ENCODE measurements at places on chromosomes 7 and 10.

- H3K27me3 ChIP-seq = no peaks in the 10 kb centered on the region
- no peak for DNase-seq
Observed at GRCh38 chr7:151126491-151127137, 40.3 kb downstream of the AGAP3 start.

- no peak overlapping the region for H3K4me3 ChIP-seq
- no peaks in the 10 kb centered on the region for H3K4me1 ChIP-seq
Observed at GRCh38 chr7:27548304-27548703, 114.4 kb downstream of the HIBADH start.

DNA sequence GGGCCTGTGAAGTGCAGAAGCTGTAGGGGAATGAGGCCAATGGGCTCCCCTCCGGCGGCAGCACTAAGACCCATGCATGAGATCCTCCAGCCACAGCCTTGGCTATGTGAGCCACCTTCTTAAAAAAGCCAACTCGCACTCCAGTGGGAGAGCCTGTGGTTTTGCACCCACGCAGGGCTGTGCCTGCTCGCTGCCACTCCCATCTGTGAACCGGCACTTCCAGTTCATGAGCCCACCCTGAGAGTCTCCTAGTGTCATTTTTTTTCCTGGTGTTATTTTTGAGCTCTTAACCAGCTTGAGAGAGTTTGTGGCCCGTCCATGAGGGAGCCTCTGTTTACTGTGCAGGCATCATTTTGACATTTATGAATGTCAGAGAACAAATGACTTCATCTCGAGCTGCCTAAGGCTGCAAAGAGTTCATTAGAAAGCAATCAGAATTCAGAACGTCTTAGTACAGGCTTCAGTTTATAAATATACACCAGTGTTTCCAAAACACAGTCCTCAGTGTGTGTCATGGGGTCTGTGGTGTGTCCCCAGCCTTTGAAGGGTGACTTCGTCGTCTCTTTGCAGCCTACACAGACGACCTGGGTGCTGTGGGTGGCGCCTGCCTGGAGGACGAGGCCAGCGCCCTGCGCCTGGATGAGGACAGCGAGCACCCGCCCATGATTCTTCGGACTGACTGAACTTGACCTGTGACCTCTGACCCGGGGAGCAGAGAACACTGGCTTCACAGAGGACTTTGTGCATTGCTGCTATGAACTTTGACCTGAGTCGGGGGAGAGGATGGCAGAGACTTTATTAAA lies 40.4 kb downstream of the WIPI2 start:
- H3K4me3 ChIP-seq = no peak overlapping the region
- H3K27me3 ChIP-seq = no peaks in the 10 kb centered on the region
- H3K4me1 ChIP-seq = peaks cover 13% of the 10 kb centered on the region
- no peak overlapping the region for H3K27ac ChIP-seq
- peaks cover 11% of the 10 kb centered on the region for H3K36me3 ChIP-seq

DNA sequence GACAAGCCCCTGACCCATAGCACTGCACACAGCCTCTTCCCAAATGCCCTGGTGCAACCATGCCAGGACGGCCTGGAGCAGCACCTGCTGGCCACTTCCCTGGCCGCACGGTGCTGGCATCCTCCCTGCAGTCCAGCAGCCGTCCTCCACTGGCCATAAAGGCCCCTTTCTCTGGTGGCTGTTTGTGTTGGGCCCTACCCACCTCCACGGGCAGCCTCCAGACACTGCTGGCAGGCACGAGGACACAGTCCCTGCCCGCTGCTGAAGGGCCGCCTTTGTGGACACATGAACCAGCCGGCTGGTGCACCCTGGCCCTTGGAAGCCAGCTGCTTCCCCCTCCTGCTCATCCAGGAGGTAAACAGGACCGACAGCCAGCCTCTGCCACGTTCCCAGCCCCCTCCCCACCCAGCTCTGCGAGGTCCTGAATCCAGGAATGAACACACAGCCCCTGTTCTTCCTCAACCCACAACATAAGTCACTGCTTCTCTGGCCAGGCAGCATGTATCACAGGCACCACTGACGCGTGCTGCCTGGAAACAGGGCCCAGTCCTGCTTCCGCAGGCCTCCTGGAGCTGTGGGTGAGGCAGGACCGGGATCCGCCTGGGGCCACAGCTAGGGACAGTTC lies 43.8 kb downstream of the SPOCK2 start:
- H3K27ac ChIP-seq = no peak overlapping the region
- no peaks in the 10 kb centered on the region for H3K4me1 ChIP-seq
- no peaks in the 10 kb centered on the region for H3K27me3 ChIP-seq
- DNase-seq = no peak
- no peaks in the 10 kb centered on the region for H3K36me3 ChIP-seq
